ENCODE measurements at places on chromosomes 13 and 19.
A peak's percentile ranks its signal among the peaks of the same experiment; 100 is the strongest.

GRCh38 chr13:47184321-47184720 lies 287.5 kb upstream of the HTR2A start:
- DNase-seq: no peak

GRCh38 chr13:24893863-24894262 lies 129.9 kb downstream of the RNF17 start:
- no peak for DNase-seq

DNA sequence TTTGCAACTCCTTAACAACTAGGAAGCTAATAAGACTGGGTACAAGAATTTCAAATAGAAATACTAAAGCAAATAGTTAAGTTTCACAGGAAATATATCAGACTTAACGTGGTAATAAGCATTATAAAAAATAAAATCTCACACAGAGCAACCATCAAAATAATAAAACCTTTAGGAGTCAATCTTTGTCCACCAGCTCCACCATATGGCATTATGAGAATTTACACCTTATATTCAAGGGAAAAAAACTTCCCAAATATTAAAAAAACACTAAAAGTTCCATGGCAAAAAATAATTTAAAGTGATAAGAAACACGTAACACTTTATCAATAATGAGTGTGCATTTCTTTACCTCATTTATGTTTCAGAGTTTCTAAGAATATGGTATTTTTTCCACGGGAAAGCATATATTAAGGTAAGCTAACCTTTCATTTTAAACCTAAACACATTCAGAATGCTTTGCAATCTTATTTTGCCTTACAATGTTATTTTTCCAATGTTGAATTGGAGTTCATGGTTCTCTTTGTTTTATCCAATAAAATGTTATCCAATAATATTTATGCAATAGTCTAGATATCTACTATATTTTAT lies 423.2 kb upstream of the SGCG start:
- DNase-seq: no peak

- DNase-seq: peak; percentile 70
Measured at GRCh38 chr19:55418185-55418584, 10.6 kb upstream of the UBE2S start.

GRCh38 chr19:11692127-11692790 lies 46.5 kb downstream of the ZNF823 start:
- no peak for DNase-seq

- DNase-seq: peak; percentile 83
Measured at GRCh38 chr19:34734537-34735103, 577 bp downstream of the ZNF181 start.

- no peak for DNase-seq
Measured at GRCh38 chr13:43258771-43259170, 235.4 kb downstream of the DNAJC15 start.

DNA sequence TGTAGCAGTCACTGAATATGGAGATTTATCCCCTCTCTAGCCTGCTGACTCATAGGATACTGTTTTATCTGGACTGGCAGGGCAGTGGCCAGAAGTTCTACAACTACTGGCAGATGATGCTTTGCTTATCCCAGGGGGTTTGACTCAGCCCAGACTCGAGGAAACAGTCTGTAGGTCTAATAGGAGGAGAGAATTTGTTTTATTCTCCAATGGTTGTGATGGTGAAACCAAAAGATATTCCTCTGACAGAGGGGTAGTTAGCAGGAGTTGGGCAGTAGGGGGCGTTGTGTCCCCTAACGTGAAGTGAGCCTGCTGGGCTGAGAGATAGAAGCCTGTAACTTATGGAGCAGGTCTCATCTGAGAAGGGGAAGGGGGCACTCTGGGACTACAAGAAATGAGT lies 74.9 kb downstream of the WTIP start:
- DNase-seq: no peak

DNA sequence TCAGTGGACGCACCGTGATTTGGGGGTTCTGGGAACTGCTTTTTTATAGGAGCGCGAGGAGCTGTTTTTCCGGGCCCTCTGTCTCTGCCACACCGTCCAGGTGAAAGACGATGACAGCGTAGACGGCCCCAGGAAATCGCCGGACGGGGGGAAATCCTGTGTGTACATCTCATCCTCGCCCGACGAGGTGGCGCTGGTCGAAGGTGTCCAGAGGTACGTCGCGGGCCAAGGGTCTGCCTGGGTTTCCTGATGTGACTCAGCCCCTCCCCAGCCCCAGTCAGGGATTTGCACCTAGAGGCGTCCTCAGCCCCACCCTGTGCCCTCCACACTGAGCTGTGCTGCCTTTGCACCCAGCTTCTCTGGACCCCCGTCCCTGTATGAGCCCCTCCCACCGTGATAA lies 136.2 kb upstream of the MCF2L start:
- no peak for DNase-seq

DNA sequence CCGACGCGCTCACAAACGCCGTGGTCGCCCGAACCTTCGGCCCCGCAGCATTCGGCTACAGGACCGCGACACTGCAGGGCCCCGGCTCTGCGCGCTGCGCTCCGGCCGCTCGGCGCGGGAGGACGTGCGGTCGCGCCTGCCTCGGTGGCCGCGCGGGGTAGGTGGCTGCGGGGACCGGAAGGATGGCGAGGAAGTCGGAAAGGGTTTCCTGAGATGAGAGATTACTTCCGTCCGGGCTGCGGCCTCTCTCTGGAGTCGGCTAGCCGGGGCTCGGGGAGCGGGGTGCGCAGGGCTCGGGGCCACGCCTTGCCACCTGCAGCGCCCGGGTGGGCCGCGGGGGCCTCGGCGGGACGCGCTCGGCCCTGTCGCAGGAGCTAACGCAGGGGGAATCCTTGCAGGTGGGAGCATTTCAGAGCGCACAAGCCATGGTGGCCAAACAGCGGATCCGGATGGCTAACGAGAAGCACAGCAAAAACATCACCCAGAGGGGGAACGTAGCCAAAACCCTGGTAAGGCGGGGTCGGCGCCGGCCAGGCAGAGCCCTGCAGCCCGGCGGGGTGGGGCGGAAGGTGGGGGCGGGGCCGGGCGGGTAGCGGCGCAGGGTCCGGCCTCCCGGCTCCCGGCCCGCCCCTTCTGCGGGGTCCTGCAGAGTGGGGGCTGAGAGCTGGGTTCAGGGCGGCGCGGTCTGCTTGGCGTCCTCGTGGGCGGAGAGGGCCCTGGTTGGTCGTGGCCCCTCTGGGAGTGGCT lies at the start of gene SERP2:
TSS of gene SERP2 (plus strand) at position 224 of the 747 bp plus-strand sequence. CDS start at position 426, 202 bp downstream.
- no peak for DNase-seq

- no peak for DNase-seq
Measured at GRCh38 chr19:11984986-11985385, 20.1 kb downstream of the ZNF763 start.

DNA sequence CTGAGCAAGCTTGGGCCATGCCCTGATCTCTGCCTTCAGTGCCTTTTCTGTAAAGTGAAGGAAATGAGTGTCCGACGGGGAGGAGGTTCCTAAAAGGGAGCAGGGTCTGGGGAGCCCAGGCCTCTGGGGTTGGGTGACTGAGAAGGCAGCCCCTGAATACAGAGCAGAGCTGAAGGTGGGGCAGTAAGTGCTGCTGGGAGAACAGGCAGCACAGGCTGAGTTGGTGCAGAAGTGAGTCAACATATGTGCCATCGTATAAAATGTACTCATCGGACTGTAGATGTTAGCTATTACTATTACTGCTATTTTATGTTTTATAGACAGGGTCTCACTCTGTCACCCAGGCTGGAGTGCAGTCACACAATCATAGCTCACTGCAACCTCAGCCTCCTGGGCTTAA lies 1.0 kb upstream of the HAMP start:
- DNase-seq: no peak

- no peak for DNase-seq
Measured at GRCh38 chr19:32200312-32201038, 144.9 kb upstream of the ZNF507 start.

GRCh38 chr19:14112051-14112808 lies 5.3 kb downstream of the PRKACA start:
- peak; percentile 43 for DNase-seq

- DNase-seq: no peak
Measured at GRCh38 chr19:44553478-44554171, 24.1 kb upstream of the CEACAM20 start.

GRCh38 chr13:31485183-31485582 lies 254.1 kb upstream of the RXFP2 start:
- DNase-seq: peak; percentile 2

- DNase-seq: peak; percentile 67
Measured at GRCh38 chr19:47598407-47599349, 10.3 kb upstream of the BICRA start.

DNA sequence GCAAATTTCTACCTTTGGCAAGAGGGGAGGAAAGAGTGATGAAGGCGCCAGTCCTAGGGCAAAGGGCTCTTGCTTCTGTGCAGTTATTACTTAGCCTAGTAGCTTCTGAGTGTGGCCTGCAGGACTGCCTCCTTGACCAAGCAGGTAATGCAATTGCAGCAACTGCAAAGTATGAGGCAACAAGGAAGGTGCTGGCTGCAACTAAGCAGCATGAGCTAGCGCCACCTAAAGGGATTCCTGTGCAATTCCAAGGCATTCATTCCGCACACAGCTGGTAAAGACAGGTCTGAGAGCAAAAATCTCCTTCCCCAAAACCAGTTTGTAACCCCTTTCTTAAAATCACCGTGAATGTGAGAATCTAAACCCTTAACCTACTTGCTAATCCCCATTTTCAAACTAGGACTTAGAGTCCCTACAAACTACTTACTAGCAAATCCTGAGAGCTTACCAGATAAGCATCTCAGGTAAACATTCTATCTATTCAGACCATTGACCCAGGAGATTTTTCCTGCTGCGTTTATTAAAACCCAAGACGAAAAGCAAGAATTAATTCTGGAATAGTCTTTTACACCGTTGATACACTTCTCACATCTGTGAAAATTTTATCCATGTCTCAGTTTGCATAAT lies 62.9 kb downstream of the DCT start:
- DNase-seq: no peak

GRCh38 chr19:5189318-5189607 lies 151.3 kb downstream of the PTPRS start:
- DNase-seq: no peak

DNA sequence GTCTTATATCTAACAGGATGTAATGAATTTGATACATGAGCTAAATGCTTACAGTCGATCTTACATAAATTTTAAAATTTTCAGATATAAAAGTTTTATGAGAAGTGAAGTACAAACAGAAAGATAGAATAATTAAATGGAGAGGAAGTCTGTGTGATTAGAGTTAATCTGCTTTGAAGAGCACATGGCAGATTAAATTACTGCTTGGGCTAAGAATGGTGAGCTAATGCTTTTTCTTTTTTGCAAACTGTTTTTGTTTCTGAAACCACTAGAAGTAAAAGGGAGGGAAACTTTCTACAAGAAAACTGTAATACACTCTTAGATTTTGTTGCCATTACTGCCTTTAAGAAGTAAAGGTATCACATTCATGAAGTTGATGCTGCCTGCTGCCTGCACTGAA lies 96.3 kb upstream of the SPRY2 start:
- no peak for DNase-seq

DNA sequence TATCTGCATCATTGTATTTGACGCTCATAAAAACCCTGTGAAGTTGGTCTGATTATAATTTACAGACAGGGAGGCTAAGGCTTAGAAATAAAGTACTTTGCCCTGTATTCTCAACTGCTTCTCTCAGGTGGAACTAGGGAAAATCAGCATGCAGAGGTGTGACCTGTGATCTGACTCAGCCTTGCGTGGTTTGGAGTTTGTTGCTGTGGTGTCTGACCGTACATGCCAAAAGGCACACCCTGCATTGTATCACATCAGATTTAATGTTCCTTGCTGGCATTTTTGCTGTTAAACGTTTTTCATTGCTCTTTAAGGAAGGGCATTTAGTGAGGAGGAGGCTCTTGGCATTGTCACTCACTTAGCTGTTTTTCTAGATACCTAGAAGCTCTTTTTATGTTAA lies 58.8 kb upstream of the C1QTNF9B start:
- DNase-seq: no peak

Measured in inflammatory macrophage treated with lipopolysaccharide for 4 hours (primary cell).